ENCODE measurements at places on chromosomes 7 and 10.

DNA sequence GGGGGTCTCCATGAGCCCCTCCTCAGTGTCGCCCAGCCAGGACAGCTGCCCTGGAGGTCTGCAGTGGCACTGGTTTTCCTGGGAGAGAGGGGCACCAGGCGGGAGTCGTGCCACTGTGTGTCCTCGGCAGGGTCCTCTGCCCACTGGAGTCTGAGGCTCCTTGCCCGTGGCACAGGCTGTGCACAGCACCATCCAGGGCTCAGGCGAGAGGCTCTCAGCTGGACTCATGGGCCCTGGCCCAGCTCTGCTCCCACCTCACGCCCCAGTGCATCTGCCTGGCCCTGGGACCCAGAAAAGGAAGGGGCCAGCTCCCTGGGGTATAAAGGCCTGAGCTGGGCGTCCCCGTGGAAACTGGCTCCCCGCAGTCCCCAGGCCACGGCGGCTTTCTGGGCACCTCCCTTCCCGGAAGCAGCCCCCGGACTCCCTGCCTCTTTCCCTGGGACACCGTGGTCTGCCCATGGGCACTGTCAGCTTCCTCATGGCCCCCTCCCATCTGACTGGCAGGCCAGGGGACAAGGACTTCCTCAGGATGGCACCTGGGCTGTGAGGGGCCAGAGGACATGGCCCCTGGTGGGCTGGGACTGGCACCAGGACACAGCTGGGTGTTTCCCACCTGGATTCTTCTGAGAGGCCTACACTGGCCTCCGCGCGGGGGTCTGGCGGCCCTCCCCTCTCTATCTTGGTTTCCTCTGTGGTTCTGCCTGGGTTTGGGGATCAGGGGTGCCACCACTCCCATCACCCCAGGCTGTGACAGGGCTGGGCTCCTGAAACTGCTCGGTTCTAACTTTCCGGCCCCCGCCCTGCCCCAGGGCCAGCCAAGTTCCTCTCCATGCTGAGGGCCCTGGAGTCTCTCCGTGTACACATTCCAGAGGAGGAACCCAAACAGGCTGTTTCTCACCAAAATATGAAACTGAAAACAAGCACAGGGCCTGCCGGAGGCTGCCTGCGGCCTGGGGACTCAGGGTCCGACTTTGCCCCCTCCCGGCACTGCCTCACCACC lies 5.5 kb downstream of the FOXL3 start:
- DNase-seq = no peak

DNA sequence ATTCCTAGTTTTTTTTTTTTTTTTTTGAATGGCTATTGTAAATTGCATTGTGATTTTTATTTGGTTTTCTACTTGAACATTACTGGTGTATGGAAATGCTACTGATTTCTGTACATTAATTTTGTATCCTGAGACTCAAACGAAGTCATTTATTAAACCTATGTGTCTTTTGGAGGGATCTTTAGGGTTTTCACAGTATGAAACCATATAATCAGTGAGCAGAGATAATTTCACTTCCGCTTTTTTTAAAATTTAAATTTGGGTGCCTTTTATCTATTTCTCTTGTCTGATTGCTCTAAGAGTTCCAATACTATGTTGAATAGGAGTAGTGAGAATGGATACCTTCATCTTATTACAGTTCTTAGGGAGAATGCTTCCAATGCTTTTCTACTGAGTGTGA lies 102.7 kb downstream of the ZWINT start:
- DNase-seq = no peak

- no peak for DNase-seq
Measured at GRCh38 chr10:79143879-79144278, 75.1 kb downstream of the ZMIZ1 start.

GRCh38 chr10:114282526-114282925 lies 43.5 kb downstream of the VWA2 start:
- DNase-seq = no peak

DNA sequence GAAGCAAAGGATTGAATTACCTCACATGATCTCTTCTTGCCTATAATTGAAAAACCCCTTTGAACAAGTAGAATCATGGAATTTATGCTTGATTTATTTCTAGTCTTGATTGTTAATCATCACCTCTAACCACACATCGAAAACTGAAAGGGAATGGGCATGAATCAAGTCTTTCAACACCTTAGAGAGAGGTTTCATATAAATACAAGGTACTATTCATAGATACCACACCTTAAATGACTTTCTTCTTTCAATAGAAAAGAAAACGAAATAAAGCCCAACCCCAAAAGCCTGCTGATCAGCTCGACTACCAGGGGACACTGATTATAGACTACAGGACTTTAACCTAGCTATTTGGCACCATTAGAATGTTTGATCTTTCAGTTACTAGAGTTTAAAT lies 128.6 kb upstream of the PTPRZ1 start:
- DNase-seq = no peak

- no peak for DNase-seq
Measured at GRCh38 chr10:6729861-6730344, 149.8 kb upstream of the PRKCQ start.

DNA sequence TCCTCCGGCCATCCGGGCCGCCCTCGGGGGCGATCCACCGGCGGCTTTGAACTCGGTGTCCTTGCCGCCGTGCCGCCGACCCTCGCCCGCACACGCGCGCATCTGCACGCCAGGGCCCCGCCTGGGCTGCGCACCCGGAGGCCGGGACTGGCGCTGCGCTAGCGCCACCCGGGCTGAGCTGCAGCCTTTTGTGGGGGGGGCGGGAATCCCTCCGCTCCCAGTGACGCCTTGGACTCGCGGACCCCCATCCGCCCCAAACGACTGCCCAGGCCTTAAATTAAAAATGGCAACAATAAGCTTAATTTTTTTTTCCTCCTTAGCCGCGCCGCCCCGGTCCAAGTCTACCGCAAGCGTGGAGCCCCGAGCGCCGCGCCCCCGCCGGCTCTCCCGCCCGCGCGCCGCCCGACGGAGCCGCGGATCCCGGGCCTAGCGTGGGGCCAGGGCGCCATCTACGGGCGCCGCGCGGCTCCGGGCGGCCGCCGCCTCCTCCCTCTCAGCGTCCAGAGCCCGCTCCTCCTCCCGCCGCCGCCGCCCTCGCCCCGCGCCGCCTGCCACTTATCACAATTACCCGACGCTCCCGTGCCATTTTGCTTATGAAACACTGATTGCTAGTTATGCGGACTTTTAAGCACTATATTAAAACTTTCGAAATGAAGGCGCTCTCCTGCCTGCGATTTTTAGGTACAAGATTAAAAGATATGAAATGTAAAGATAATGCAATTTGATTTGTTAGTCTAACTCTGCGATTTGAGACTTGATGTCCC lies 7.5 kb upstream of the EBF3 start:
- peak; percentile 85 for DNase-seq

DNA sequence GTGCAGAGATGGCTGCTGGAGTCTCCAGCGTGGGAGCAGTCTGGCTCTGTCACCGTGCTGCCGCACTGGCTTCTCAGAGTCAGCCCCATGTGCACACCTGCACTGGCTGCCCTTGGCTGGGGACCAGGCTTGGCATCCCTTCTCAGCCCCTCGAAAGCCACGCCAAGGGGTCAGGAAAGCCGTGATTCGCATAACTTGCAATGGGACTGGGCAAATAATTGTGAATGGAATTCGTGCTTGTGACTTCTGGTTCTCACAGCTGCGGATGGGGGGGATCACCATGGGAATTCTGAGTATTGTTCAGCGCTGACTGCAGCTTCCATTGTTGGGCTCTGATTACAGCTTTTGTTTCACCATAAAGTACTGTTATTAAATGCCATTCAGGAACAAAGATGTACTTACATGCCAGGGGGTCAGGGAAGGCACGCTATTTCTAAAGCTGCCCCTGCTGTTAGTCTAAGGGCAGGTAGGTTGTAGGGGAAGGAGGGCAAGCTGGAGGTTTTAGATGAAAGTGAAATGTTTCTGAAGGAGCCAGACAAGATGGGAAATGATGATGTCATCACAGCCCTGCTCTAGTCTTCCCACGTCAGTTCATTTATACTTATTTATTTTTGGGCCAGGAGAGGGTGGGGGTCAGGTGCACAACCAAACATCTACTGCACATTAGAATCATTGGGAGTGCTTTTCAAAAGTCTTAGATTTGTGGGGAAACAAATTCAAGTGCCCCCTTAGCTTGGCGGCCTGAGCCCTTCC lies 5.8 kb upstream of the PLEKHA1 start:
- no peak for DNase-seq

- DNase-seq = no peak
Measured at GRCh38 chr7:14807507-14807906, 95.0 kb downstream of the DGKB start.

DNA sequence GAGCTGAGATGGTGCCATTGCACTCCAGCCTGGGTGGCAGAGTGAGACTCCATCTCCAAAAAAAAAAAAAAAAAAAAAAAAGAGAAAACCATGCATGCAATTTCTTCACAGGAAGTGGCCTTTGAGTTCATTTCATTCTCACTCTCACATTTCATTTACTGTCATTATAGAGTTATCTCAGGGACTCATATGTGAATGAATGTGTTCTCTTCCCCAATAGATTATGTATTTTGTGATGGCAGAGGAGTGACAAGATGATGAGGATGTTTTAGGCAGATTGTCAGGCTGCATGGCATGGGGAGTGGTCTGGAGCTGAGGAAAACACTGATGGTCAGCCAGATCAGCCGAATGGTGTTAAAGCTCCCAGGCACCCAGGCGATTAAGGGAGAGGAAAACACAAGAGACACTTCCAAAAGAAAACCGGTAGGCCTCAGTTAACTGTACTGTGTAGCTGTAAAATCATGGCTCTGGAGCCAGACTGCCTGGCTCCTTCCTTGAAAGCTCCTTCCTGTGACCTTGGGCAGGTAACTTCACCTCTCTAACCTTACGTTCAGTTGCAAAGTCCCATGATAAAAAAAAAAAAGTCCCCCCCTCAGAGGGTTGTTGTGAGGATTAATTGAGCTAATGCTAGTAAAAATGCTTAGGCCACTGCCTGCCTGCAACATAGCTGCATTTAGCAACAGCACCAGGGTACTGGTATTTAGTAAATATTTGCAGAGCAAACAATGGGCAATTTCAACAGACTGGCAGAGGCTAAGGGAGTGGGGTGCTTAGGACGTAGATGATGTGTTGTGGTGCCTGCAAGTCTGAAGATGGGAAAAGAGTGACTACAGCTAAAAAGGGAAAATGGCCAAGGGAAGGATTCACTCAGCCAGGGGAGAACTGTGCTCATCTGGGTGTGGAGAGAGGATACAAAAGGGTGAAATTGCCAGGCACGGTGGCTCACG lies 6.9 kb downstream of the FRAT2 start:
- DNase-seq = peak; percentile 22
